D721Med (cell line): ENCODE measurements at places on chromosomes 16 and 17.

- no peak for DNase-seq
Measured at GRCh38 chr16:76571755-76572154, 294.6 kb downstream of the CNTNAP4 start.

GRCh38 chr16:17304491-17305119 lies 166.2 kb downstream of the XYLT1 start:
- DNase-seq, result no peak

DNA sequence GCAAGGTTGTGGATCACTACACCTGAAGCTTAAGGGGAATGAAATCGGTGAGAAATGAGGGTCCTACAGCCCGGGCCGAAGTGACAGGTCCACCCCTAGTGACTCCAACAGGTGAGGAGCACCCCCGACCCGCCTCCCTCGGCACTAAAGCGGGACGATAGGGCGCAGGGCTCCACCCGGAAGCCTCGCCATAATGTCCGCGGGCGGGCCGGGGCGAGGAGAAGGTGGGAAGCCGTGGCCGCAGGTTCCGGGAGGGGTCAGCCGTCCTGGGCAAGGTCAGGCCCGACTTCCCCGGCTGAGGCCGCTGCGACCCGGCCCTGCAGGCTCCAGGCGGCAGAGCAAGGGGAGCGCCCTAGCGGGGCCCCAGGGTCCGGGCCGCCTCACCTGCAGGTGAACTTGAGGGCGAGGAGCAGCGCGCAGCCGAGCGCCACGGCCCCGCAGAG lies 543 bp downstream of the TXNDC11 start:
- no peak for DNase-seq

GRCh38 chr17:74995847-74996246 lies 8.4 kb downstream of the CDR2L start:
- DNase-seq, result no peak
